ENCODE measurements at places on chromosomes 5 and 9.

DNA sequence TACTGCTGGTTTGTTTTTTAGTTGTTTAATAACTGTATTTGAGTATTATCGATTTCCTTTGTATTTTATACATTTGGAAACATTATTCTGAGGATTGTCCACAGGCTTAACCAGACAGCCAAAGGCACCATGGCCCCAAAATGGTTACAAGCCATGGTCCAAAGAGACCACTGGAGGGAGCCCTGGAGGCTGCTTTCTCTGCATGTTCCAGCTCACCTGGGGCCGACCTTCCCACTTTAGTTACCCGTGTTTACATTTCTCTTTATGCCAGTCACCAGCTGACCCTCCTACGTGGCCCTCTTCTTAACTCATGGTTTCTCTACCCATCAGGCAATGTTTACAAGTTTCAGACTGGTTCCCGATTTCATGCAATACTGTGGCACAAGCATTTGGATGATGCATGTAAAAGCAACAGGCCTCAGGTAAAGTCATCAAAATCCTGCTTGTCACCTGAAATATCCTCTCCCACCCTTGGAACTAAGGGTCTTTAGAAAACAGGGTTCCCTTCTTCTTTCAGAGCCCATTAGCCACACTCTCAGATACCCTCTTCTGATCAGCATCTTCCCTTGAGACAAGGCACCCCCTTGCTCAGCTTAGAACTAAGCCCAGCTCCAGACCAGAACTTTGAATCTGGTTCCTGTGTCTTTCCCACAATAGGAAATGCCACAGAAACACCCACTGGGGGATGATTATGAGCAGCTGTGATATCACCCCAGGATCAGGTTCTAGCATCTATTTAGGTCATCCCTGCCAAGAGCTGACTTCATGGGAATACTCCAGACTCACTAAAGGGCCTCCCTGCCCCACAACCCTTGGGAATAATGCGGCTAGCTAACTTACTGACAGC, 49.9 kb upstream of the GARNL3 start:
- peak; percentile 50 for ATAC-seq

DNA sequence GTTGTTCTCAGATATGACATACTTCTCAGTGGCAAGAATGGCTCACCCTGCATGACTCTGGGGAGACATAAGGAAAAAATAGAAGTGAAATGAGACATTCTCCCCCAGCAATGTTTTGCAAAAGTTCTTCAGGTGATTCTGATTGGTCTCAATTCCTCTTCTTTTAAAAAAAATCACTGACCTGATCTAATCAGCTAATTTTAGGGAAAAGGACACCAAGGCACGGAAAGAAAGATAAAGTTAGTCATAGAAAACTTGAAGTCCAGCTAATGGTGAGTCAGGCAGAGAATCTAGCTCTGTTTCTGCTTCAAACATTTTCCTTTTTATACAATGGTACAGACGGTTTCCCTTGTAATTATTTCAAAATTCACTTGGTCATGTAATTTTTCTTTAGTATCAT, 1018.9 kb upstream of the ARRDC3 start:
- ATAC-seq: no peak

GRCh38 chr5:149422366-149423048, 43.4 kb upstream of the IL17B start:
- peak; percentile 20 for ATAC-seq

- peak; percentile 46 for ATAC-seq
These were observed 119.1 kb downstream of the C9orf50 start for GRCh38 chr9:129501771-129502319.

DNA sequence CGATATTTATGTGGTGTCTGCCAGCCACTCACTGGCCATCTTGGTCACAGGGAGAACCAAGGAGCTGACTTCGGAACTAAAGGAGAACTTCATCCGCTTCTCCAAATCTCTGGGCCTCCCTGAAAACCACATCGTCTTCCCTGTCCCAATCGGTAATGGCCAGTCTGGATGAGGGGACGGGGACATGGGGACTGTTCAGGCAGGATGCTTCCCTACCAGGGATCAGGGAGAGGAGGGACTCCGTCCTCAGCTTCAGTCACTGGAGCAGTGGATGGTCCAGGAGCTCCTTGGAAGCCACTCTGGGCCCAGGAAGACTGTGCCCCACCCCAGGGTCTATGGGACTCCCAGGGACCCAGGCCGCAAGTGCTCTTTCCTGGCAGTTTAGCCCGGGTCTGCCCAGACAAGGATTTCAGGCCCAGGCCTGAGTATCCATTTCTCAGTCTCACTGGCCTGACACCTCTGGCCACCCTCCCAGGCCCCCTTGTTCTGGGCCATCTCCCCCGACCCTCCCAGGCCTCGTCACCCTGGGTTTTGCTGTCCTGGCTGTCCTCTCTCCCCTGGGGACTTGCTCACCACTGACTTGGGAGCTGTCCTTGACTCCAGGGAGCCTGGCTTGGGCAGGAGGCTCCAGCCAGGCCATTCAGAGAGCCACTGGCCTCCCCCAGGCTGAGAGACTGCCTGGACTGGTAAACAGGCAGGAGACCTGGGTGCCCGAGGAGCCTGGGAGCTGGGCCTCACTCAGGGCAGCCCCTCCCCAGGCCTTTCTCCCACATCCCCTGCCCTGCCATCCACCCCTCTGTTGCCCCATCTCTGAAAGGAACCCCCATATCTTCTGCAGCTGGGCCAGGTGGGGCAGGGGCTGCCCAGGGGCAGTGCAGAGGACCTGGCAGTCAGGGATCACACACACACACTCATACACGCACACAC, 3.1 kb downstream of the LCN2 start:
- no peak for ATAC-seq

DNA sequence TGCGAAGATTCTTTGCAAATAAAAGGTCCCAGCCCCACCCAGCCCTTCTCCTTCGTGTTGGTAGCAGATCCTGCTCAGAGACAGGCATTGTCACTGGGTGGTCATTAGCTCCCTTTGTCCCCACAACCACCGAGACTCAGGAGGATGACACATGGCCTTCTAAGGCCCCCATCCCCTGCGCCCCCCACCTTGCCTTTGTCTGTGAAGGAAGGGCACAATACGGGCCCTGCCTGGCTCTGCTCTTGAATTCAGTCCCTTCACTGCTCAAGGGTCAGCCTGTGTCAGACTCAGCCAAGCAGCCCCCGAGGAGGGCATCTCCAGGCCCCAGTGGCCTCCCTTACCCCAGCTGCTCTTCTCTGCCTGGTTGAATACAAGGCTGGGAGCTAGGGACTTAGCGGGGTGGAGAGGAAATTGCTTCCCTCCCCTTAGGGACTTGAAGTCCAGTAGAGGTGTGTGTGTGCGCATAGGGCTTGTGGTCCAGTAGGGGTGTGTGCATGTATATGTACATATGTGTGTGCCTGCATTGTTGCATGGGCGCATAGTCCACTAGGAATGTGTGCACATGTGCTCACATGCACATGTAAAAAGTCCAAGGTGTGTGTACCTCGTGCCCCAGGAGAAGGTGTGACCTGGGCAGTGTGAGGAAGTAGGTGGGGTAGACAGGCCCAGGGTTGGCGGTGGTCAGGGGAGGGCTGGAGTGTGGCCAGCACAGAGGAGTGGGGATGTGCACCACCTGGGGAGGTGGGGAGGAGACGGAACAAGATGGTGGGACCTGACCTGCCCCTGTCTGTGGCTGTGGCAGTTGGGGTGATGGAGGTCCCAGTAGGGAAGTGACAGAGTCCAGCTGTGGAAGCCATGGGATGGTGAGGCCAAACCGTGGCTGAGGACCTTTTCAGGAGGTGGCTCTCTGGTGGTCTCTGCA, 59.1 kb downstream of the PHF2 start:
- no peak for ATAC-seq

DNA sequence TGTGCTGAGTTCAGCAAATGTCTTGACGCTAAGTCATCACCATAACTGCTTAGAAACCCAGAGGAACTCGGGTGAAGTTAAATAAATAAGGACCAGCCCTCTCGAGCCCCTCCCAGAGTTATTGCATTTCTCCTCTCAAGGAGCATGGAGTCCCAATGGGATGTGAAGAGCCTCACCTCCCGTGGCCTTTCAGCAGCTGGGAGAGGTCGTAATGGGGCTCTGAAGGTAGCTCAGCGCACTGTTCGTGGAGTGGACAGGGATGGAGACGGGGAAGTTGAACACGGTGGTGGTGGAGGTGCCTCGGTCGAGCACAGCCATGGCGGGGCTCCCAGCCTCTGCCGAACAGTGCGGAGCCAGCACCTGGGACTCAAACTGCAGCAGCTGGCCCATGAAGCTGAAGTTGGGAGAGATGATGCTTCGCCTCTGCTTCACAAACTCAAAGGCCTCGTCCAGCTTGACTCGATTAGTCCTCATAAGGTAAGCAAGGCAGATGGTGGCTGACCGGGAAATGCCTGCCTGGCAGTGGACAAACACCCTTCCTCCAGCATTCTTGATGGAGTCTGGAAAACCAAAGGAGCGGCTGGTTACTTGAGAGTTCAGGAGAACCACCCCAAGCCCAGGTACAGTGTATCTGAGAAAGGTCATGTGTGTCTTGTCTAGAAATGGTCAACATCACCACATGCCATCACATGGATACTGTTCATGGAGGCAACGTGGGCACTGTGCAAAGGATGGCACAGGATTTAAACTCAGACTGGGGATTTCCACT, 2.2 kb downstream of the DUSP1 start:
- ATAC-seq: no peak

GRCh38 chr5:38554403-38554802, 2.0 kb downstream of the LIFR start:
- ATAC-seq: no peak

DNA sequence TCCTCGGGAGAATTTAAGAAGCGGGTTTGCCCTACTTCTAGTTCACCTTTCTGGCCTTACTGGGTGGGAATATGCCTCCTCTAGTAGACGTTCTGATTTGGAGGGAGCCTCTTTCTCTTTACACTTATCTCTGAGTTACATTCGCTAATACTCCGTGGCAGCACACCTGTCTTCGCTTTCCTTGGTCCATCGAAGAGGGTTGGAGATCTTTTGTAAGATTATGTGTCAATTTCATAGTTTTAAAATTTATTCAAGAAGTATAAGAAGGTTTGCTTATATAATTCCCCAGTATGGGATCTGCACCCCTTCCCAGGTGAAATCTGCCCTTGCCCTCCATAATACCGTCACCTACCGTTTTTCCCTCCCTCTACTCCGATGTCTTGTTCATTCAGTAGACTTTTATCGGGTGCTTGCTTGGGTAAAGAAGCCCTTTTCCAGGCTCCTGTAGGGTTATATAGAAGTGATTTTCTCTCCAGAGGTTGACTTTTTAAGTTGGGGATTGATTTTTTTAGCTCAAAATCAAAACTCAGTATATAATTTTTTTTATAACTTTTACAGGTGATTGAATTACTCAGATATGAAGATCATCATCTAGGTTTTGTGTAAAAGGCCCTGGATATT, 1.1 kb downstream of the GPBP1 start:
- no peak for ATAC-seq

DNA sequence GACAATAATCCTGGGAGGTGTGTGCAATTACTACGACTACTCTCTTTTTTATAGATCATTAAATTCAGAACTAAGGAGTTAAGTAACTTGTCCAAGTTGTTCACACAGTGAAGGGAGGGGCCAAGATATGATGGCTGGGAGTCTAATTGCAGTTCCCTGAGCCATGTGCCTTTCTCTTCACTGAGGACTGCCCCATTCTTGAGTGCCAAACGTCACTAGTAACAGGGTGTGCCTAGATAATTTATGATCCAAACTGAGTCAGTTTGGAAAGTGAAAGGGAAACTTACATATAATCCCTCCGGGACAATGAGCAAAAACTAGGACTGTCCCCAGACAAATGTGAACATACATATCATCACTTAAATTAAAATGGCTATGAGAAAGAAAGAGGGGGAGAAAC, 20.2 kb downstream of the IL7R start:
- peak; percentile 92 for ATAC-seq

GRCh38 chr9:124831642-124832364, 21.5 kb upstream of the WDR38 start:
- peak; percentile 14 for ATAC-seq

DNA sequence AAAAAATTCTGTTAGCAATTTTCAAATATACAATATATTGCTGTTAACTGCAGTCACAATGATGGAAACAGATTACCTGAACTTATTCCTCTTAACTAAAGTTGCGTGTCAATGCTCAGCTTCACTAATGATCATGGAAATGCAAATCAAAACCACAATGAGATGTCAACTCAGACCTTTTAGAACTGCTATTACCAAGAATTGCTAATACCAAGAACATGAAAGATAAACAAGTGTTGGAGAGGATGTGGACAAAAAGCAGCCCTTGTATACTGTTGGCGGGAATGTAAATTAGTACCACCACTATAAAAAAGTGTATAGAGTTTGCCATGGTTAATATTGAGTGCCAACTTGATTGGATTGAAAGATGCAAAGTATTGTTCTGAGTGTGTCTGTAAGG, 1409.7 kb upstream of the CDH18 start:
- no peak for ATAC-seq

Measured in esophagus mucosa (tissue), 1 donor.